Temporal lobe (tissue), 4 donors: ENCODE measurements at places on chromosomes 1 and 21. TPM values are rescaled to one million over a fixed set of nuclear protein-coding genes. Genes with fewer than 3 reads are reported as not detected.

Gene A3GALT2
- total RNA-seq = not detected

Gene RAB29
- 6.4 TPM for total RNA-seq

Gene CELA2A
- not detected for total RNA-seq

Gene PAFAH2
- 2.2 TPM for total RNA-seq

Gene AMY1A
- not detected for total RNA-seq

Gene CYP4A22
- total RNA-seq = not detected

Gene SERPINC1
- total RNA-seq = not detected

Gene CR1L
- not detected for total RNA-seq

Gene DCST1
- 0.25 TPM for total RNA-seq

Gene HSPG2
- 9.3 TPM for total RNA-seq

Gene OR2M3
- under 0.01 TPM for total RNA-seq

Gene TSPEAR
- total RNA-seq = not detected

Gene LCE1E
- total RNA-seq = not detected

Gene S100A3
- not detected for total RNA-seq

Gene PKLR
- total RNA-seq = 0.49 TPM

Gene TAGLN2
- total RNA-seq = 25.1 TPM

Gene ACTN2
- total RNA-seq = 43.5 TPM

Gene KIF14
- total RNA-seq = 1.5 TPM

Gene SLC9A1
- total RNA-seq = 2.5 TPM

Gene SPRR1A
- not detected for total RNA-seq

Gene VASH2
- 37.6 TPM for total RNA-seq

Gene HENMT1
- 20.7 TPM for total RNA-seq

Gene MYBPH
- not detected for total RNA-seq

Gene NPHS2
- total RNA-seq = not detected

Gene DCST2
- not detected for total RNA-seq

Gene KCNJ10
- 5.9 TPM for total RNA-seq

Gene MANEAL
- 26.8 TPM for total RNA-seq

Gene SLFNL1
- 0.49 TPM for total RNA-seq

Gene ASPM
- total RNA-seq = 6.1 TPM

Gene TNFSF18
- 0.74 TPM for total RNA-seq

Gene TLCD4
- 9.1 TPM for total RNA-seq

Gene CHI3L1
- 0.74 TPM for total RNA-seq

Gene TTC39A
- total RNA-seq = 0.49 TPM

Gene CDA
- total RNA-seq = not detected

Gene C1orf122
- total RNA-seq = 12.5 TPM

Gene RHBG
- not detected for total RNA-seq

Gene RAB3B
- 12.5 TPM for total RNA-seq

Gene CD160
- total RNA-seq = not detected

Gene CACNA1S
- under 0.01 TPM for total RNA-seq

Gene SPRR2E
- not detected for total RNA-seq

Gene FOXD2
- 0.25 TPM for total RNA-seq

Gene CD164L2
- not detected for total RNA-seq

Gene FAM78B
- 6.6 TPM for total RNA-seq

Gene ZNF670
- 23.1 TPM for total RNA-seq

Gene MED8
- total RNA-seq = 13.0 TPM

Gene LGR6
- 0.49 TPM for total RNA-seq

Gene SUSD4
- total RNA-seq = 9.8 TPM

Gene PTPRU
- 29.7 TPM for total RNA-seq

Gene HSD3B1
- not detected for total RNA-seq

Gene SLC44A5
- 141 TPM for total RNA-seq
